ENCODE measurements at places on chromosomes 4 and X.

DNA sequence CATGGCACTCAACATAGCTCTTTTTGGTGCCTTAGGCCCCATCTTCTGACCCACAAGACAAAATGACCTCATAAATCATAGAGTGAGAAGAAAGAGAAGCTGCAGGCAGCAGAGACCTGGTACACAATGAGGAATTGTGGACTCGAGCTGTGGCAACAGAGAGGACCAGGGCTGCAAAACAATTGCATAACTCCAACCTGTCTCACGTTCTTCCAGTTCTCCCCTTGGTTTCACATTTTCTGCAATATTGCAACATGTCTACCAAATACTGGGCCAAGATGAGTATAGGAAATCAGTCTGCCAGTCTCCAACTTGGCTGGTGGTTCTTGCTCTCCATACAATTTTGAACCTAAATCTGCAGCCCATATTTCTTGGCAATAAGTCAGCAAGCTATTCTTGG, 105.3 kb downstream of the KDR start:
- no peak for DNase-seq

DNA sequence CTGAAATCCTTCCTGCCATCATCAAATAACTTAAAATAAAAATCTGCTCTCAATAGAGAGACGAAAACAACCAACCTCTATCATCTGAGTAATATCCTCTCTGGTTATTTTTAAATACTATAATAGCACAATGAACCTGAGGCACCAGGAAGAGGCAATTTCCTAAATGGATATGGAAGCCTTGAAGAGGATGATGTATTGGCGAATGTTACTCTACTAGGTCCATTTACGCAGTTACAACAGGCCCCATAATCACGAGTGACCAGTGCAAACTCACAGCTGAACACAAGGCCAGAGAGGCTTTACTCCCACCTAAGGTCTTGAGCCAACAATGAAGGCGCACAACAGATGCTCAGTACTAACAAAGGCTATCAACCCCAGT, 678.8 kb upstream of the NR3C2 start:
- DNase-seq, result no peak

GRCh38 chr4:131054489-131055019, 1958.6 kb downstream of the C4orf33 start:
- no peak for DNase-seq

- DNase-seq, result peak; percentile 38
Observed at GRCh38 chr4:54657551-54658251, at the start of gene KIT. TSS of gene KIT (plus strand) at chr4:54657957. CDS start at chr4:54658015, 58 bp downstream.

GRCh38 chrX:109535578-109535977, 1.1 kb upstream of the NXT2 start:
- no peak for DNase-seq

DNA sequence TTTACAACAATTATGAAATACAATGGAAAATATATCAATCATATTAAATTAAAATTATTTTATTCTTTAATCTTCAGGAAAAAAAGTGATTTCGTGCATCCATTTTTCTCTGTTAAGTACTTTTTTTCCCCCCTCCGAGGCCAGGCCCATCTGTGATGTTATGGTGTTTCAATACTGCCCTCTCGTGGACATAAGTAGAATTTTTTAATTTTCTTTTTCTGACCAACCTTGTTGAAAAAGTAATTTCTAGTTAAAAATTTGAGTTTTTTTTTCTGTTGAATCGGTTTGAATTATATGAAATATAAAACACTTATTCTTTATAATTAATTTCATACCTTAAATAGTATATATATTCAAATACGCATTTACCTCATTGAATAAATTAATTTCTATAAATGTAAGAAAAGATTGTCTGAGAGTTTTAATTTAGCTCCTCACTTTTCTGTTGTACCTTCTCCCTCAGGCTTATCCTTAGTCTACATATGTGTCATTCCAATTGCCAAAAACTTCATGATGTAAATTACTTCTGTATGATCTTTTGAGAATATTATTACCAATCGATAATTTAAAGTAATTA, 175.8 kb upstream of the TECRL start:
- peak; percentile 46 for DNase-seq

DNA sequence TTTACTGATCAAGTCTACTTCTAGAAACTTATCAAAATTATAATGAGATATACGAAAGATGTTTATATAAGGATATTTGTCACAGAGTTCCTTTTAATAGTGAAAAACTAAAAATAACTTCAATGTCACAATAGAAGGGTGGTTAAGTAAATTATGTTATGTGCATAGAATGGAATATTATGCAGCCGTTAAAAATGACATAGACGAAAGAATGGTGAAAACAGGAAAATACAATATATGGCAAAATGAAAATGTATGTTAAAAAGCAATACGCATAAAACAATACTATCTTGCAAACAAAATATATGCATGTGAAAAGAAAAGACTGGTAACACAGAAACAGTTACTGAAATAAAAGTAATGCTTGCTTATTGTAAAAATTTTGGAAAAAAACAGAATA, 19.1 kb downstream of the ZDHHC9 start:
- no peak for DNase-seq

DNA sequence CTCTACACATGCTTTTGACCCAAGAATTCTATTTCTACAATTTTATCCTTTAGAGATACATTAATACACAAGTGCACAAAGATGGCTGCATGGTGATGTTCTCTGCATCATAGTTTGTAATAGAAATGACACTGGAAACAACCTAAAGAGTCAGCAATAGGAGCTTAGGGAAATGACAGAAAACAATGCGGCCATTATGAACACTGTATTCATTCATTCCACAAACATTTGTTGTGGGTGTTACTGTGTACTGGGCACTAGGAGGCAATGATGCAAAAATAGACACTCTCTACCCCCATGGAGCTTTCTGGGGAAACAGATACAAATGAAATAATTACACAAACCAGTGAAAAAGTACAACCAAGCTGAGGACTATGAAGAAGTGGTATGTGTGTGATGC, 32.0 kb downstream of the IDS start:
- no peak for DNase-seq

GRCh38 chrX:123210252-123210651, 26.2 kb downstream of the GRIA3 start:
- DNase-seq, result no peak

- peak; percentile 29 for DNase-seq
Observed at GRCh38 chr4:105978684-105979296, 83.5 kb downstream of the NPNT start.

DNA sequence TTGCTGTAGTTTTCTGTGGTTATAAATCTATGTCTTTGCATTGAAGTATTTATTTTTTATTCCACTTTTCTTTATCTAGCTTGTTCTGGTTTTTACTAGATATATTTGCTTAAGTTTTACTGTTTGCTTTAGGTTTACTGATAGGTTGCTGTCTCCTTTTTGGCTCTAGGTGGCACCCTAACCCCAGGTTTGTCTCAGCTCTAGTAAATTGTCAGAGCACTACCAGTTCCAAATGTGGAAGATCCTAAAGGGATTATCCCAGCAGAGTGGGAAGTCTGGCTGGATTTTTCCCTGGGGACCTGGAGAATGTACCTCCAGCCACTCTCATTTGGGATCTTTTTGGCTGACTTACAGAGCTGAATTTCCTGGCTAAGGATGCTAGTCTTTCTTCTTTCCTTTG, 106.1 kb downstream of the PBDC1 start:
- peak; percentile 36 for DNase-seq

DNA sequence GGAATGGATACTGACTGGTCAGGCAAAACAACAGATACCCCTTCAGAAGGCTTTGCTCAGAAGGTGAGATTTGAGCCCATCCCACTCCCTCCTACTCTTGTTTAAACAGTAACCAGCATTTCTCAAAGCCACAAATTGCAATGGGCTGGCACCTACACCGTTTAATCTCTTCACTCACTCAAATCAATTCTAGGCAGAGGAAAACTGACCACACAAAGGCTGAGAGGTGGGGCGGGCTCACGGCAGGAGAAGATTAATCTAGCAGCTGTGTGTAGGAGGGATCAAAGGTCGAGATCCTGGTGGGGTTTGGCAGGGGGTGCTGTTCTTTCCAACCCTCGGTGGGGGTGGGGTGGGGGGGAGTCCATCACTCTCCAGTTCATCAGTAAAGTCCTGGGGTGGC, 622.4 kb downstream of the BCOR start:
- DNase-seq, result no peak

DNA sequence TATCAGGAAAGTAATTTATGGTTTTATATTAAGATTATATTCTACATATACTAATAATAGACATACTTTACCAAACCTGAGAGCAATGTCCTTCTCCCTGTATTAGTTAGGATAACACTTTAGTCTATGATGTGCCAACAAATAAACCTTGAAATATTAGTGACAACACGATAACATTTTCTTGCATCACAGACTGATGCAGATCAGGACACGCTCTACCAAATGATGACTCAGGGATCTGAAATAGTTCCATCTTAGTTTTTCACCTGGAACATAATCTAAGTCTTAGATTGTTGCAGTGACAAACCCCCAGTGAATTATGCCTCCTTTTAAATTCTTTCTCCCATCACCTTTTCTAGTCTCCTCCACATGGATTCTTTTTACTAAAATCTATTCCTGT, 214.2 kb downstream of the CLCN4 start:
- DNase-seq, result no peak

GRCh38 chr4:80814266-80814665, 216.2 kb upstream of the BMP3 start:
- no peak for DNase-seq

GRCh38 chrX:142214081-142214480, 9.0 kb upstream of the MAGEC2 start:
- no peak for DNase-seq

DNA sequence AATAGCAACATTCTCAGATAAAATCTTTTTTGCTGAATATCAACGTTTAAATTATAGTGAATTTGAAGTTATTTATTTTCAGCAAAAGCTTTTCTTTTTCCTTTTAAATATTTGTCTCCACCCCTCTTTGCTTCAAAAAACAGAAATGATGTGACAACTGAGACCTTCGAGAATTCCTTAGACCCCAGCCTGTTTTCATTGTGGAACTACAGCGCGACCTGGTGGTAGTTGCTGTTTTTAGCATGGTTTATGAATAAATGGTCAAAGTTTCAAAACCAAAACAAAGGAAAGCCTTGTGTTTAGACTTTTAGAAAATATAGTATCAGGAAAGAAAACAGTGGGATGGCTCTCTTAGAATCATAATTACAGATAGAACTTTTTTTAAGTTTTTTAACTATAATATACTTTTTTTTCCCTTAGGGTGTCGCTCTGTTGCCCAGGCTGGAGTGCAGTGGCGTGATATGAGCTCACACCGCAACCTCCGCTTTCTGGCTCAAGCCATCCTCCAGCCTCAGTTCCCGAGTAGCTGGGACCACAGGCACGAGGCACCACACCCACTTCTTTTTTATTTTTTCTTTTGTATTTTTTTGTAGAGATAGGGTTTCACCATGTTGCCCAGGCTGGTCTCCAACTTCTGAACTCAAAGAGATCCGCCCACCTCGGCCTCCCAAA, 26.8 kb upstream of the TMEM184C start:
- DNase-seq, result peak; percentile 85

- DNase-seq, result peak; percentile 54
Observed at GRCh38 chrX:22952010-22952409, 47.8 kb upstream of the DDX53 start.

- DNase-seq, result no peak
Observed at GRCh38 chr4:74152836-74153235, 5.1 kb upstream of the MTHFD2L start.

- DNase-seq, result peak; percentile 98
Observed at GRCh38 chr4:56410247-56411062, 23.2 kb upstream of the AASDH start.

GRCh38 chr4:151930372-151930771, 169.6 kb upstream of the GATB start:
- DNase-seq, result no peak

DNA sequence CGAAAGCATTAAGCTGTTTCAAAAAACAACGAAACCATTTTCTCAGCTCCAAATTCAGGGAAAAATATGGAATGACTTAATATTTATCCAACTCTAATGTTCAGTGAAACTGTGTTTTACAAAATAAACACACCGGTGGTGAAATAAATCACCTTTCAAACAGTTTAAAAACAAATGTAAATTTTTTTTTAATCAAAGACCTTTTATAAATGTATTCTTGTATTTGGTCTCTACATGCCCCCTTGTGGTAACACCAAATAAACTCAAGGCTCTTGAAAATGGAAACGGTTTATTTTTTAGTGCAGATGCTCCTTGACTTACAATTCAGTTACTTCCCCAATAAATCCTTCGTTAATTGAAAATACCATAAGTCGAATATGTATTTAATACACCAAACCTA, 45.8 kb upstream of the ITM2A start:
- peak; percentile 3 for DNase-seq

GRCh38 chr4:124085561-124086180, 626.9 kb downstream of the ANKRD50 start:
- peak; percentile 40 for DNase-seq

DNA sequence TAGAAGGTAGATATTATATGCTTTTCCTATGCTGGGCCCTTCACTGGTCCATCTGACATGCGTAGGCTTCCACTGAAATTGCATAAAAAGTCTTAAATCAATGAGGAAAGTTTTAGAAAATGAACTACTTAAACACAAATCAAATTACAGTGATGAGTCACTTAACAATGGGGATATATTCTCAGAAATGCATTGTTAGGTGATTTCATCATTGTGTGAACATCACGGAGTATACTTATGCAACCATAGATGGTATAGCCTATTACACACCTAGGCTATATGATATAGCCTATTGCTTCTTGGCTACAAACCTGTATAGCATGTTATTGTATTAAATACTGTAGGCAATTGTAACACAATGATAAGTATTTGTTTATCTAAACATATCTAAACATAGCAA, 10.3 kb downstream of the STAP1 start:
- no peak for DNase-seq

DNA sequence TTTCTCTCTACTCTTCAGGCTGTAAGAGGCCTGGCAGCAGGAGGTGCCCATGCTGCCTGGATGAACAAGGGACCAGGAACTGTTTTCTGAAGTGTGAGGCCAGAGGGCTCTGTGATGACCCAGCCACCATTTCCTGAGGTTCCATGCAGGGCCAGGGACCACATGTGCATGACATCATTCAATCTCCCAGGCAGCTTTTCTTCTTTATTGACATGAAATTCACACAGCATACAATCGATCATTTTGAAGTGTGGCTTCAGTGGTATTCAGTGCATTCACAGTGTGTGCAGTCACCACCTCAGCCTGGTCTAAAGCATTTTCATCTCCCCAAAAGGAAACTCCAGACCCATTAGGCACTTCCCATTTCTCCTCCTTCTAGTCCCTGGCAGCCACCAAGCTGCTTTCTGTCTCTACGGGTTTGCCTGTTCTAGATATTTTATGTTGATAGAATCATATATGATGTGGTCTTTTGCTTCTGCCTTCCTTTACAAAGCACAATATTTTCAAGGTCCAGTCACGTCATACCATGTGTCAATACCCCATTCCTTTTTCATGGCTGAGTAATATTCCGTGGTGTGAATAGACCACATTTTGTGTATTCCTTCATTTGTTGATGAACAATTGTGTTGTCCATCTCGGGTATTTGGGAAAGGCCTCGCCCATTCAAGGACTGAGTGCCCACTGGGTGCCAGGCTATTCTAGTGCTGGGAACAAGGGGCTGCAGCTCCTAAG, 93.1 kb downstream of the PSAPL1 start:
- peak; percentile 75 for DNase-seq
